NCI-H1048 (cell line): ENCODE measurements at places on chromosomes 13 and 19.

DNA sequence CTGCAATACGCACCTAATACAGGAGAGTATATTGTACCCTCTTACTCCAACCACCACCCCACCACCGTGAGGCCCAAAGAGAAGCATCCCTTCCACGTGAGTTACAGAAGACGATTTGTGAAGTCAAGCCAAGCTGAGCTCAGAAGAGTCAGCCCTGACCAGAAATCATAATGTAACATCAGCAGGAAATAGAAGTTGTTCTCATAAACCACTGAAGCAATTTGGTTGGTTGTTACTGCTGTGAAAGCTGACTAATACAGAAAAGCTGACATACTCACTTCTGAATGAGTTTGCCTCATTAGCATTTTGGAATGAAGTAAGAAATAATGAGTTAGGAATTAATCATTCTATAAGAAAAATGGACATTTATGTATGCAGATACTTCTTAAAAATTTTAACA, 749.4 kb upstream of the SLC10A2 start:
- no peak for DNase-seq

DNA sequence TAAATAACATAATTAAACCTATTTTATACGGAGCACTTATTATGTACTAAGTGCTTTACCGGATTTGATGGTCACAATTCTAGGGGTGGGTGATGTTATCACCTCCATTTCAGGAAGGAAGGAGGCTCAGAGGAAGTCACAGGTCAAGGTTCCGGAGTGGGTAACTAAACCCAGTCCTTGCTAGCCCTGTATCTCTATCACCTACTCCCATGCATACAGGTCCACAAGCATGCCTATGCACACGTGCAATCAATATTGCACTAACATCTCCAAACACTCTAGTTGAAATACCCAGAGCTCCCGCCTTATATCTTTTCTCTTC, 17.8 kb upstream of the FOSB start:
- no peak for DNase-seq

- no peak for DNase-seq
These were observed 294.6 kb upstream of the MIR17HG start for GRCh38 chr13:91052876-91053275.

DNA sequence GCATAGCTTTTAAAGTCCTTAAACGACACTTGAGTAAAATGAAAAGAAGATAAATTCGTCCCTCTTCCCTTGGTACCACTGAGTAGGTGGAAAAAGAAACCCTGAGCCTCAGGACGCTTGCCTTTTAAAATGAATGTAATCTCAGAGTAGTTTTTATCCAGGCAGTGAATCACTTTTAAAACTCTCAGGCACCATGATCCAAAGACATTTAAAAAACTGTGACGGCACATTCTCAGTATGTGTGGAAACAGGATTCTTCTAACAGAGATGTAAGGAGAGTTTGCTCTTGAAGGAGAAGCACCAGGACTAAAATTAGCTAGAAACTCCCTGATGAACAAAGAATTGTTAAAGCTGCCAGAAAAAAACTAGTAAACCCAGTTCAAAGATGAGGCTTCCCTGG, 105.7 kb upstream of the SLC15A1 start:
- DNase-seq = no peak

- no peak for DNase-seq
These were observed 2.2 kb downstream of the PAN3 start for GRCh38 chr13:28140433-28141125.

DNA sequence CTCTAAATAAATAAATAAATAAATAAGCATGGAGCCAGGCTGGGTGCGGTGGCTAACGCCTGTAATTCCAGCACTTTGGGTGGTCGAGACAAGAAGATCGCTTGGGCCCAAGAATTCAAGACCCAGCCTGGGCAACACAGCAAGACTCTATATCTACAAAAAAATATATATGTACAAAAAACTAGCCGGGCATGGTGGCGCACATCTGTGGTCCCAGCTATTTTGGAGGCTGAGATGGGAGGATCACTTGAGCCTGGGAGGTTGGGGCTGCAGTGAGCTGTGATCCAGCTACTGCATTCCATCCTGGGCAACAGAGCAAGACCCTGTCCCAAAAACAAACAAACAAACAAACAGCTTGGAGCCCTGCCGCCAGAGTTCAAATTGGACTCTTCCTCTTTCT, 2.7 kb downstream of the ACTMAP start:
- no peak for DNase-seq

- no peak for DNase-seq
These were observed 16.2 kb upstream of the IFT88 start for GRCh38 chr13:20550799-20551198.

DNA sequence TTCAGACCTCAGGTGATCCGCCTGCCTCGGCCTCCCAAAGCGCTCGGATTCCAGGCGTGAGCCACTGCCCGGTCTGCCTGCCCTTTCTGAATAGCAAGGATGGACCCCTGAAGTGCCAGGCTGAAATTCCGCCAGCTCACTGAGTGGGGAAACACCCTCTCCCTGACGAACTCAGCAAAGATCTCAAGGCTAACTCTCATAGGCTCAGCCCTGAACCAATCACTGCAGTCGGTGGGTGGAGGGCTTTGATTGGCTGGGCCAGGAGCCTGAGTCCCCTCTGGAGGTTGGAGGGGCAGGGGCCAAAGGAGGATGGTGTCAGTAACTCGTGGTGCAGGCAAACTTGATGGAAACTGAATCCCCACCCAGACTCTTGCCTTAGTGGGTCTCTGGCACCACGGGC, 11.2 kb upstream of the COMP start:
- no peak for DNase-seq

DNA sequence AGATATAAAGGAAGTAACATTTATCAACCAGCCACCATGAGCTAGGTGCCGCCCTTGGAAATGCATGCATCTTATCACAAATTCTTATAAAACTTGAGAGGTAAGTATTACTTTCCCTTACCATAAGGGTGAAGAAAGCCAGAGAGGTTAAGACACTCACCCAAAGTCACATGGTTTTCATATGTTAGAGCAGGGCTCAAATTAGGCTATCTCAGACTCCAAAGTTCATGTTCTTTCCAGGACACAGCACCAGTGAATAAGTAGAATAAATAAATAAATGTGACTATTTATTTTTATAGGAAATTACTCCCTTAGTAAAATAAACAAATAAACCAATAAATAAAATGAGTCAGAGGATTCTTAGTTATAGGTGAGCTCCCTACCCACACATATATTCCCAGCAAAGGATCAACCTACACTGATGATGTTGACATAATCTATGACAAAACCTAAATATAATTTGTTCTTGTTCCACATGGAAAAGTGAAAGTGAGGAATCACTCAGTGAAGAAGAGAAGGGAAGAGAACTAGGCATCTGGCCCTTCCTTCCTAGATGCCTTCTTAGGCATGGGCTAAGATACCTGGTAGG, 27.2 kb downstream of the SPRY2 start:
- no peak for DNase-seq

DNA sequence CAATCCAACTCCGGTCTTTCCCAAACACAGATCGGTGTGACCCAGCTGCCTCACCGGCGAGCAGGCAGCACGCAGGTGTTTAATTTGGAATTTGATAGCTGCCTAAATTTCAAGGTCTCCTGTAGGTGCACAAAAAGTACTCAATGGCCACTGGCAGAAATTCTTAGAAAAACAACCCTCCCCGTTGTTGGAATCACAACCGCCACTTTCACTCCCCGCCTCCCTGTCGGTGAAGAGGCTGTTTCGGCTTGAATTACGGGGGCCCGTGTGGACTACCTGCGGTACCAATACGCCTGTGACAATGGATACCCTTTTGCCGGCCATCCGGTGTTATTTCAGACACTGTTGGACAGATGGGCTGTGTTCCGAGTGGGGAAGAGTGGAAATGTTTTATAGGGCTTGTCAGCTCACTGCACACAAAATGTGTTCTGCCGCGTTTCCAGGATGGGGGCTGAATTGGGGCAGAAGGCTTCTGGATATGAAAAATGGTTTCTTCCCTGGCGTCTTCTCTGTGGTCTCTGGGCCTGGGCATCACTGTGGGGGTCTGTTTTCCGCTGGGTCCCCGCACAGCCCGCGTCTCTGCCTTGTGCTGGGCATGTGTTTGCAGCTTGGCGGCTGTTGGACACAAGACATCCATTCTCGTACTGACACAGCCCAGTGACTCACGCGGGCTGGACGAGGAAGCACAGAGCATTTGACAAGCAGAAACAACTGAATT, 45.4 kb downstream of the ZIC5 start:
- DNase-seq = no peak

DNA sequence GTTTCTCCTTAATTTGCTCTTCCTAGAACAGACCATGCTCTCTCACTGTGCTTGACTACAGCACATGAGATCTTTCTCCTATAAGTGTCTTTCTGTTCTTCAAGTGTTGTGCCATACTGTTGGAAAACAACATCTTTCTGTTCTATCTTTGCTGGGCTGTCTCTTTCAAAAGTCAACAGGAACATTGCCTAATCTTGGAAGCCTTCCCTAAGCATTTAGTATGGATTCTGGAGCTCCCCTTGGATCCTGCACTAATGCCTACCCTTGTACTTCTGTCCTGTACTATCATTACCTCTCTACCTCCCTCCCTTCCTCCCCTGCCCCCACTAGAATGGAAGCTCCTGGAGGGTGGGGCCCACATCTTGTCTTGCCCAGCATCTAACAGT, 26.8 kb downstream of the STARD13 start:
- DNase-seq = no peak

- no peak for DNase-seq
These were observed at the start of gene KISS1R for GRCh38 chr19:917323-918151. Gene KISS1R, plus strand, starts transcription at chr19:917333. Its CDS starts 170 bp downstream, at chr19:917503.

- DNase-seq = no peak
These were observed 1204.5 kb upstream of the SLC10A2 start for GRCh38 chr13:104270731-104271130.

DNA sequence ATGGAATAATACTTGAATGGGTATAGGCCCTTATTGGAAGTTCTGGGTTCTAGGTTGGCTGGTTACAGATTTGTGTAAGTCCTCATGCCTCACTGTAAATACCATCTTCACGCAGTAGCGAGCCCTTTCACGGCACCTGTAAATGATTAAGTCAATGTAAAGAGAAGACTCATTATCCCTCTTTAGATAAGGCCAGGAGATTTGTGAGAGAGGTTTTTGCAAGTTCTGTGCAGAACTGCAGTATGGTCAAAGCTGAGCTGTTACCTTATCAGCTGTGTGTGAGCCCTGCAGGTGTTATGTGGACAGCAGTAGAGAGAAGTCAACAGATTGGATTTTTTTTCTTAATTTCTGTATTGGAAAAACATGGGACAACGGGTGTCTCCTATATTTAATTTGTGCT, 141.6 kb downstream of the SHISA2 start:
- no peak for DNase-seq

DNA sequence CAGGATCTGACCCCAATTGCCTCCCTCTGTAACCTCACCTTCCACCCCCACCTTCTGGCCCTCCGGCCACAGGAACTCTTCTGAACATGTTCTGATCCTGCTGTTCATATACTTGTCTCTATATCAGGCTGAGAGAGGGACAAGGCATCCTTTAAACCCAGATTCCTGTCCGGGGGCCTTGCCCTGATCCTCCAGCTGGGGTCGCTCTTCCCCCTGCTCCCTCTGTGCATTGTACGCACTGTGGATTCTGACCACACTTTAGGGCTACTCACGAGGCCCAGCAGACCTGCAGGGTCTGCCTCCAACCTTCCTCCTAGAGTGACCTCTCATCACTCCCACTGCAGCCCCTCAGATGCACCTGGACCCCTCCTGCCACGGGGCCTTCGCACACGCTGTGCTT, 269.3 kb downstream of the UQCRFS1 start:
- no peak for DNase-seq

GRCh38 chr19:35249146-35249847, 495 bp downstream of the LSR start:
- DNase-seq = no peak

GRCh38 chr19:3538965-3539755, at the start of gene TEKTIP1:
Gene TEKTIP1, plus strand, starts transcription at chr19:3539174. Its CDS starts 4 bp downstream, at chr19:3539178.
- no peak for DNase-seq

- no peak for DNase-seq
These were observed 56.6 kb upstream of the ABCC4 start for GRCh38 chr13:95357875-95358274.

DNA sequence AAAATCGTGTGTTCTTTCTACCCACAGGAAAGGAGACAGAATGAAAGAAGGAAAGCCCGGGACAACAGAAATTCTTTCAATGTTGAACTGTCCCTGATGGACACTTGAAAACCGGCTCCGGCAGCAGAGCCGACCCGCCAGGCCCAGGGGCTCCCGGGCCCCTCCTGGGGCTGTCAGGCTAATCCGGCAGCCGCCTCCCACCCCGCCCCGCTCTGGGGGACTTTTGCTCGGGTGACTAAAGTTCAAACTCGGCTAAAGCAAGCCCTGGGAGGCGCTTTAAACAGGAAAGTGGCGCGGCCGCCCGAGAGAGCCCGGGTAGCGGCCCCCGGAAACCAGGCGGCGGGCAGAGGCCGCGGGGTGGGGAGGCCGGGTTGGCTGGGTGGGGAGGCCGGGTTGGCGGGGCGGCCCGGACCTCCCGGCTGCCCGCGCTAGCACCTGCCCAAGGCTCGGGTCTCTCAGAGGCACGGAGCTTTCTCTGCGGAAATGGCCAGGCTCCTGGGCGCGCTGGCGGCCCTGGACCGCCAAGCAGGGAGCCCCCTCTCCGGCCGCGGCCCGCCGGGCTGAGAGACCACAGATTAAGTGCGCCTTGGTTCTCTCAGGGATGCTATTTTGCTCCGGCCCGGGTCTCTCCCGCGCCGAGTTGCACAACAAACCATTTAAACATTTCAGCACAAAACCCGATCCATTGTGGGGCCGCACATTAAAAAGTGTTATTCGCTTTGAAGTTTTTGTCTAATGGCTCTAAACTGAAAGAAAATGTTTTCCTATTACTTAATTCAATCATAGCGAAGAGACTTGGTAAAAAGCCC, 2.6 kb upstream of the GSX1 start:
- DNase-seq = no peak

DNA sequence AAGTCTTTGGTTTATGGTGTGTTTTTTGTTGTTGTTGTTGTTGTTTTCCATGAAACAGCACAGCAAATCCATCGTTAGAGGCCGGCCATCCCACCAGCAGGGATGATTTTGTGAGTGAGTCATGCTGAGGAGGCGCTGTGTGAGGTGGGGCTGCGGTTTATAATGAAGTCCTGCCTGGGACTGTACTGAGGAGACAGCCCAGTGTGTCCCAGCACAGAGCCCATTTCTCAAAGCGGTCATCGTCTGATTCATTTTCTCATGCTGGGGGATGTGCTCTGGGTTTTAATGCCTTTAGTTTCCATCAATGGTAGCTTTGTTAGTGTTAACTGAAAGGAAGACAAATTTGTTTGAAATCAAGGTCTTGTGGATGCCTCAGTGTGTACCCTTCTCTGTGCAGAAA, 129.3 kb upstream of the SERP2 start:
- no peak for DNase-seq

GRCh38 chr13:46530084-46530935, 22.7 kb upstream of the LRCH1 start:
- no peak for DNase-seq

DNA sequence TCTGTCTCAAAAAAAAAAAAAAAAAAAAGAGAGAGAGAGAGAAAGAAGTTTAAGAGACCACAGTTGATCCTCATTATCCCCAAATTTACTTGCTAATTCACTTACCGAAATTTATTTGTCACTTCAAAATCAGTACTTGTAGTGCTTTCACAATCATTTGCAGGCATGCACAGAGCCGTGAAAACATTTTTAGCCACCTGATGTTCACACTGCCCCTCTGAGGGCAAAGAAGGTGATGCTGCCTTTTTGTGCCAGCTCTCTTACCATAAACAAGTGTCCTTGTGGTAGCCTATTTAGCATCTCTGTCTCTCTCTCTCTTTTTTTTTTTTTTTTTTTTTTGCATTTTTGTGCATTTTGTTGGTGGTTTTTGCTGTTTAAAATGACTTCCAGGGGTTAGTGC, 24.1 kb upstream of the CASP14 start:
- DNase-seq = no peak
